ENCODE measurements at places on chromosomes 16 and 17.

DNA sequence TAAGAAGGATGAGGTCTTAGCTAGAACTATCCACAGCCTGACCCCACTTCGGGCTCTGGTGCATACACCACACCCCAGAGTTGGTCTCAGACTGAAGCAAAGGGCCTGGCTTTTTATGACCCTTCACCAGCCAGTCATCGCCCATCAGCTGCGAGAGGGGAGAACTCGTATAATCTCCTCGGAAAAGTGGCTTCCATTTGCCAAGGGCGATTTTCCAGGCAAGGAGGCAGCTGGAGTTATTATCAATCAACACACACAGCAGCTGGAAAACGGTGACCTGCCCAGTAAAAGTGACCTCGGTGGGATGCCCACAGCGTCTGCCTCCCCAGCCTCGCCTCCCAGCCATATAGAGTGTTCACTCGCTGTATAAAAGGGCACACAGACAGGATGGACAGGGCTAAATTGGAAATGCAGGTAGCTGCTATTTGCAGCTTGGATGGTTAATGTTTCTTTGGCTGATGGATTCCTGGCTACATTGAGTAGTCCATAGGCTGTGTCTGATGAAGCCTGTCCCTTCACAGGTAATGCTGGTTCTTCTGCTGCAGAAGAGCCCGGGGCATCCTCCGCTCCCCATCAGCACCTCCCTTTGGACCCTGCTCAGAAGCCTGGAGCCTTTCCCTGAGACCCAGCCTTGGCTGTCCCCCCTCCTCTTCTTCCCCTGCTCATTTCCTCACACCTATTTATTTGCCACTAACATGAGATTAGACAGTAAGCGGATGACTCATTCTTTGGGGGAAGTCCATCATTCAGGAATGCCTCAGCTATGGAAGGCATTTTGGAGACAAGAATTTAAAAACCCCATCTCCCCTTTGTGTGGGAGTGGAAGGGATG, 45.7 kb downstream of the TMEM186 start:
- DNase-seq, result no peak

DNA sequence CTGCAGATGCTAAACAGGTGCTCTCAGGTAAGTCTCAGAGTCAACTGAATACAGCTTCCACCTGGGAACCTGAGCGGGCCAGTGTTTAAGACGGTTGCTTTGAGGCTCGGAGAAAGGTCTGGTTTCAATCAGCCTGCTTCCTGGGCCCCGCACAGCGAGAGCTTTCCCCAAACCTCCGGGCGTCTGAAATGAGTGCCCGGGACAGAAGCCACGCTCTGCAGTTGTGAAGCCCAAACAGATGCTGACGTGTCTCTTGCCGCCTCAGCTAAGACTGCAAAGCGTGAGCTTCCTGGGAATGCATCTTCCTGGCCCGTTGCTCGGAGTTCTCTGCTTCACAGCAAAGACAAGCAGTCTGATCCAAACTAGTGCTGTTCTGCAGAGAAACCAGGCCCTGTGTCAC, 36.7 kb downstream of the PLXDC1 start:
- DNase-seq, result no peak

- no peak for DNase-seq
Observed at GRCh38 chr17:75721463-75722011, 278 bp downstream of the ITGB4 start.

- DNase-seq, result no peak
Observed at GRCh38 chr16:1746693-1747195, 24.6 kb downstream of the NME3 start.

- no peak for DNase-seq
Observed at GRCh38 chr16:83248735-83249463, 558.9 kb upstream of the HSBP1 start.

GRCh38 chr17:80850109-80850508, 141.5 kb upstream of the CHMP6 start:
- DNase-seq, result no peak

DNA sequence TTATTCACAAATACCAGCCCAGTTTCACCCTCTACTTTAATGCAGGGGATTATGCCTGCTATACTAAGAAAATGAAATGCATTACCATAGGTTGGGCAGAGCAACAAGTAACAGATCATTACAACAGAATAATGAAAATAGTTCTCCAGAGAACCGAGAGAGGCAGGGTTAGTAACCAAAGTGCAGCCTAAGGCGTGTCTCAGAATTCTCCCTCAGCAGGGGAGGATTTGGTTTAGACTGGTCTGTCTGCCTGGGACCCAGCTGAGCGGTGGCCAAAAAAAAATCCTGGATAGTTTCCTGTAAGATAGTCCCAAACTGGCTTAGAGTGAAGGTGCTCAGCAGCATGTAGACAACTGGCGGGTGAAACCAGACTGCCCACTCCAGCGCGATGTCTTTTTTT, 30.8 kb upstream of the ADCY7 start:
- DNase-seq, result no peak

- no peak for DNase-seq
Observed at GRCh38 chr17:58703137-58703915, 10.9 kb downstream of the RAD51C start.

DNA sequence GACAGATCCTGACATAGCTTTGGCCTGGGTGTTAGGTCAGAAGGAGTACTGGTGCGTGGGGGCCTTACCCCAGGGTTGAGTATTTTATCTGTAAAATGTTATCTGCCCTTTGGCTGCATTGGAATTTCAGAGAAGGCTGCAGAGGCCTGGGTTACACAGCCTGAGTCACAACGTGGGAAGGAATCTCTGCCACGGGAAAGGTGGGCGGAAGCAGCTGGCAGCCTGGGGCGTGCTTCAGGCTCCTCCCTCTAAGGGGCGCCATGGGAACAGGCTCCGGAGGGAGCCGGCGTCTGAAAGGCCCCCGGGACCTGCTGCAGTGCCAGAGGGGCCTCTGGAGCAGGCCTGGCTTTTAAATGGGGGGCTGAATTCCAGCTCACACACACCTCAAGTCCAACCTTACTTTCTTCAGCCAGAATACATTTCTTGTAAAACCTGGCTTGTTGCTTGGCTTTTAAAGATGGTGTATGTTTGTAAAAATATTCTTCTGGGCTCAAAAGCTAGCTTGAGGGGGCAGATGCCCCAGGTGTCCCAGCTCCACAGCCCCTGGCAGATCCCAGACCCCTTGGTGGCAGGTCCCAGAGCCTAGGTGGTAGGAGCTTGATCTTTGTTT, 142.2 kb downstream of the RAB11FIP4 start:
- no peak for DNase-seq

DNA sequence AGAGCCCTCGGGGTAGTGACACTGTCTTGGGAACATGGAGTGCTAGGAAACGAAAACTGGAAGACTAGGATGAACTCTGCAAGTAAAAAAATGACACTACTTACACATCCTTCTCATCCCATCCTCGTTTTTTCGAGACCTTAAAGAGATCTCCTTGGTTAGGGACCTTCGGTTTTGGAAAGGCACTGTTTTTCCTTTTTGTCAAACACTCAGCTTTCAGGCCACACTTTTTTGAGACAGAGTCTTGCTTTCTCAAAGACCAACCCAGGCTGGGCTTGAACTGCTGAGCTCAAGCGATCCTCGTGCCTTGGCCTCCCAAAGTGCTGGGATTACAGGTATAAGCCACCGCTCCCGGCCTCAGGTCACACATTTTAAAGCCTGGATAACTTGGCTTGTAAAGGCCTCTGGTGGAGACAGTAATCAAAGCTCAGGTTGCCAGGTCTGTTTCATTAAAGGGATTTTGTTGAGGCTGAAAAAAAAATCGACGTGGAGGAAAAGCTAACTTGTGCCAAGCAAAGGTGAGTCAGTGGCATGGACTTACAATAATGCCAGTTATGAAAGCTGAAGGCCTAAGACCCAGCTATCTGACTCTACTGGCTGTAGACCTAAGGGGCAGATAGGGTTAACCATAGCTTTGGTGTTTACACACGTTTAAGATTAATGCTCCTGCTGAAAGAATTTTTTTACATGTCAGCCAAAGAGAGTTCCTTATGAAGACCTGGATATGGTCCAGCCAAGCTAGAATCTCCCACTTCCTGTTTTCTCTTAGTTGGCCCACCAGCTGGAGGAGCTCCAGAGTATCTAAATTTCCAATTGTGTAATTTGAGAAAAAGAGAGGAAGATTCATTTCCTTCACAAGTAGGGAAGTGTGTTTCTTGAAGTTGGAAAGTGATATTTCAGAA, 823 bp downstream of the NBR1 start:
- DNase-seq, result no peak

GRCh38 chr17:9729735-9730420, 61.5 kb downstream of the DHRS7C start:
- no peak for DNase-seq

DNA sequence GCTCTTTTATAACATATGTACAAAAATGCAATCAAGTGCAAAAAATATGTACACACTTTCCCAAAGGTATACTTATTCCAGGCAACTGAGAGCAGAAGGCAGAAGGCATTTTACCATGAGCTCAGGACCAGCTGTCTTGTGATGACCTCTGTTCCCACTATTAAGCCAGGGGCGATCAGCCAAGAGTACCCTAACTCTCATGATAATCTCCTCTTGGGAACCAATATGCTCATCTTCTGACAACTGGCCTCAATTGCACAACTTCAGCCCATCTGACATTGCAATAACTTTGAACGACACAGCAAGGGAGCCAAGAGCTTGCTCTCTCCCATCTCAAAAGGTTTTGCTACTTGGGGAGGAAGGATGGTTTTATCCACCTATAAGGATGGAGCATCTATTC, 471.9 kb downstream of the HS3ST3B1 start:
- DNase-seq, result no peak

GRCh38 chr16:78640886-78641285, 541.4 kb downstream of the WWOX start:
- no peak for DNase-seq

- DNase-seq, result no peak
Observed at GRCh38 chr16:68935008-68935407, 91.7 kb downstream of the TANGO6 start.

DNA sequence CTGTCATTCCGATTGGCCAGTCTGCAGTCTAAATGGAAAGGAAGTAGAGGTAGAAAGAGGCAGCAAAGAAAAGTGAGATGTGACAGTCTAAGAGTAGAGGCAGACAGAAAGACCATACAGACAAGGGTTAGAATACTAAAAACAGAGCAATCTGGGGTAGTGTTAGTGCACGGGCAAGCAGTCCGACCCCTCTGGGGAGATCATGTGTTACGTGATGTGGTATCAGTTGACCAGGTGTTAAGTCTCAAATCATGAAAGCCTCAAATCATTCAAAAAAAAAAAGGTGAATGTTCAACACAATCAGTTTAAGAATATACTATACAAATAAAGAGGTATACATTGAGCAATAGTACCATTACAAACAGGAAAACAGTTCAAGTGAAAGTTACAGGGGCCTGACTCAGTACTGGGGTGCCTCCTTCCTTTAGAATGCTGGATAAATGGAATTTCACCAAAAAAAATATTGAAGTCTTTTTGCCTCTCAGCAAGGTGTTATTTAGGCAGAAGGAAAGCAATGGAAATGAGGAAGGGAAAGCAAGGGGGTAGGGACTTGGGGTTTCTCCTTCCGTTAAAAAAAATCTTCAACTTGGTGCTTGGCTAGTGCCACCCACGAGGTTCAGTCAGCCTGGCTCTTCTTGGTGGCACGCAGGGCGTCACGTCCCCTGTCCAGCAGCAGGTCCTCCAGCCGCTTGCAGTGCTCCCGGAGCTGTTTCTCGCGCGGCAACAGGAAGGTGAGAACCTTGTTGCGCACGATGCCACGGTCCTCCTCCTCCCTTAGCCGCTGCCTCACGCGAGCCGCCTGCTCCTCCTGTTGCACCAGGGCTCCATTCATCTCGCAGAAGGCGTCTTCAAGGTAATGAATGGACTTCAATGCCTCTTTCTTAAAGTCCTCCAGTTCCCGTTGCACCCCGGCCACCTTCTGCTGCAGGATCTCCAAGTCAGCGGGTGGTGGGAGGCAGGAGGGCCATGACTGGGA, 616 bp downstream of the CCDC182 start:
- DNase-seq, result no peak

GRCh38 chr17:68711858-68712257, 110.7 kb upstream of the FAM20A start:
- DNase-seq, result no peak

- DNase-seq, result no peak
Observed at GRCh38 chr16:53784291-53784690, 80.3 kb downstream of the FTO start.

DNA sequence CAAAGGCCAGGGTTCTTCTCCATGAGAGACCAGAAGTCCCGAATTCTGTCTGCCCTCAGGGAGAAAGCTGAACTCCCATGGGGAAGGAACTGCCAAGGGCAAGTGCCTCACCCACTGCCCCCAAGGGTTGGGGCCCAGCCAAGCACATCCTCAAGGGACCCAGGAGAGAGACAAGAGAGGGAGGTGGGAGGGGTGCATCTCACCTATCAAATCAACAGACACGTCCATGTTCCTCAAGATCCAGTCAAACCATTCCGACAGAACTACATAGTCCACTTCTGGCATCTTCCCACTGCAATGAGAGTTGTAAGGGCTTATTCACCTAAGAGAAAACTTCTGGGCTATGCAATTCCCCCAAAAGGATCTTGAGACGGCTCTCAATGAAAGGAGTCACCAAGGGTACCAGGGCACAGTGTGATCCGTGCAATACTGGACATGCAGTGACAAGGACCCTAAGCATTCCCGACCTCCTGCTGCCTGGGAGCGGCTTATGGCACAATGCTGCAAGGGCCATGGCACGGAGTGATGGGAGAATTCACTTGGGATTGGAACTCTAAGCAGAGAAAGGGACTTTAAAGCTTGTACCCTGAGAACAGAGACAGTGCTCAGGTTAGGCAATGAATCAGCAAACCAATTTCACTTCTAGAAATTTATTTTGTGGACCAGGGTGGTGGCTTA, 32.2 kb downstream of the TK2 start:
- DNase-seq, result no peak

- no peak for DNase-seq
Observed at GRCh38 chr17:75194879-75195278, 10.6 kb upstream of the NUP85 start.

- DNase-seq, result peak; percentile 37
Observed at GRCh38 chr17:45227926-45228762, 6.5 kb downstream of the FMNL1 start.

DNA sequence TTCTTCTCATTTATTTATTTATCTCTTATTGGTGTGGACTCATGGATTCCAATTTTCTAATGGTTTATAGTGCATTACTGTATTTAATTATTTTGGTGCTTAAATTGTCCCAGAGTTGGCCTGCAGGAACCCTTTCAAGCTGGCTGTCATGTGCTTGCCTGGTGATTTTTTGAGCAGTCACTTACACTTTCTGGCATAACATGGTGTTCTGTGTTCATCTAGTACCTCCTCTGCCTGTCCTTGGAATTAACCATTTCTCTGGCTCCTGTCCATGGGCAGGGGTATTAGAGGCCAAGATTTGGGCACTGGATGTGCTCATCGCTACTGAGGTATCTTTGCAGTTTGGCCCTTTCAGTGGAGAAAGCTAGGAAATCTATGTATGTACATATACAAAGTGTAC, 67.0 kb downstream of the CLEC16A start:
- no peak for DNase-seq

DNA sequence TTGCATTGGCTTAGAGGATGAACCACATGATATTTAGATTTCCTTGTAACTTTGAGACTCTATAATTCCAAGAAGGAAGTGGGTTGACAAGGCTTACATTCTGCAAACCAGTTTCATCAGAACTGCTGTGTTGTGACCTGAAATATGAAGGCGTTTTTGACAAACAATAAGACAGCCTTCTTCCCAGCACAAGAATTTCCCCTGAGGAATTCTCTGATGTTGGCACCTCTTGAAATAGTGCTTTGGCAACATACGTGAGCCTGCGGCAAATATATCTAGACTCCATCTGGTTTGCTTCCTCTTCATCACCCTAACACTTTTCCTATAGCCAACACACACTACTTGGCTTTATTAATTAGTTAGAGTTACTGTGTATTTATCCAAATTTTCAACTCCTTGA, 585.5 kb upstream of the SOX9 start:
- DNase-seq, result no peak

GRCh38 chr17:28460901-28461300, 12.5 kb upstream of the SLC13A2 start:
- DNase-seq, result no peak

- no peak for DNase-seq
Observed at GRCh38 chr17:48241131-48241591, 133.6 kb downstream of the SNX11 start.

Data from stimulated activated CD4-positive, alpha-beta T cell treated with anti-CD3 and anti-CD28 coated beads, TNF-alpha, amount 100 ng/mL, for 48 hours (primary cell).